Posterior cingulate gyrus (tissue), 11 donors: ENCODE measurements at places on chromosomes 5 and 9.
A peak's percentile ranks its signal among the peaks of the same experiment; 100 is the strongest.

DNA sequence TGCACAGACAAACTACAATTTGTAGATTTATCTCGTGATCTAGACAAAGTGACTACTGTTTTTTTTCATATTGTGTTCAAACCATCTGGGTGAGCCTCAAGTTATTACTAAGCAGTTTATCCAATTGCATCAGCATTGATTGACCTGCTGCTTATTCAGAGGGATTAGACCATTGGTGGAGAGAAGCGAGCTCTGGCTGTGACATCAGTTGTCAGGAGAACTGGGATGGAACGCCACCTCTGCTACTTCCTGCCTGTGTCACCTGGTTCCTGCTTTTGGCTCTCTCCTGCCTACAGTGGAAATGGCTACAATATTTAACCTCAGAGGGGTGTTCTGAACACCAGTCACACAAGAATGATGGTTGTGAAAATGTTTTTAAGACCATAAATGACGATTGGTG, 12.1 kb downstream of the NR4A3 start:
- DNase-seq, result no peak

DNA sequence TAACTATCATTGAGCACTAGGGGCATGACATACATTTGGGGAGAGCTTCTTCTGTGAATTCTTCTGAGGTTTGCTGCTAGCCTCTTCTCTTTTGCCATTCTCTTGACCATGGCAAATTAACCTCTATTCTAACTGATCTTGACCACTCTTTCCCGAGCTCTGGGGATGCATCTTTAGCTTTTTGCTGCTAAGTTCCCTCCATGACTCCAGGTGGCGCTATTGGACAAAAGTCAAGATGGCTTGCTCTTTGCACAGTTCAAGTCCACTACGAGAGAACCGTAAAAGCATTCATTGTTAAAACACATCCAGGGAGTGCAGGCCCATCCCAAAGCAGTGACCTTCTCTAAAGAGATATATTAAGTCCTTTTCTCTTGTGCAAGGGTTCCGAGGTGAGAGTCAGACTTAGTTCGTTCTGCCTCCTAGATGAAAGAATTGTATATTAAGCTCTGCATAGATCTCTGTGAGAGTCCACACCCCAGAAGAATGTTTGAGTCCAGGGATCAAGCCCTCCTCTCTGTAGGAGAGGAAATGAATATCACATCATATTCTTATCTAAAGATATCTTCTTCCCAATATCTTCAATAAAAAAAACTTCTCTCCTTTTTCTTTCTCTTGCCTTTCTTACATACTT, 1152.9 kb upstream of the CDH6 start:
- peak; percentile 53 for DNase-seq

DNA sequence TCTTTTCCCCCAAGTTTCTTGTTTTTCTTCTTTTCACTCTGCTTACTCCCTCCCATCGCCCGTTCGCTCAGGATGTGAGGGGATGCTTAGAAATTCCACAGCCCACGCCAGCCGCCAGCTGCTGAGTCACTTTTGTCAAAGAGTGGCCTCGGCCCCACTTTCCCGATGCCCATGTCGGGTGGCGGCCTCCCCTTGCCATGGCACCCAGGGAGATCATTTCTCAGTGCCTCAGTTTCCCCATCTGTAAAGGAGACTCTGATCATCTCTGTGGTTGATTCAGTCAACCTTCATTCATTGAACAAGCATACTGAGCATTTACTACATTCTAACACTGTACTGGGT, 353 bp upstream of the PDGFRB start:
- no peak for DNase-seq

DNA sequence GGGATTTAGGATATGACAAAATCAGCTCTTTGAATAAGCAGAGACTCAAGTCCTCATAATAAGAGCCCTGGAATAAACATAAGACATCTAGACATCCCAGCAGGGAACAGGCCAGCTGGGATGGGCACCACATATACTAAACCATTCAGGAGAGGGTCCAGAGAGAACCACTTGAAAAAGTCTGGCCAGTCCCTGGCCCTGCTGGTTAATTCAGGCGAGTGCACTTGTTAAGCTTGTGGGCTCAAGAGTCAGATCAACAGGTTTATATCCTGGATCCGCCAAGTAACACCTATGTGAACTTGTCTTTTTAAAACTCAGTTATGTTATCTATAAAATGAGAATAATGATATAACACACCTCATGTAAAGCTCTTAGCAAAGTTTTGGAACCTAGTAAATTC, 63.3 kb downstream of the CAVIN4 start:
- no peak for DNase-seq

DNA sequence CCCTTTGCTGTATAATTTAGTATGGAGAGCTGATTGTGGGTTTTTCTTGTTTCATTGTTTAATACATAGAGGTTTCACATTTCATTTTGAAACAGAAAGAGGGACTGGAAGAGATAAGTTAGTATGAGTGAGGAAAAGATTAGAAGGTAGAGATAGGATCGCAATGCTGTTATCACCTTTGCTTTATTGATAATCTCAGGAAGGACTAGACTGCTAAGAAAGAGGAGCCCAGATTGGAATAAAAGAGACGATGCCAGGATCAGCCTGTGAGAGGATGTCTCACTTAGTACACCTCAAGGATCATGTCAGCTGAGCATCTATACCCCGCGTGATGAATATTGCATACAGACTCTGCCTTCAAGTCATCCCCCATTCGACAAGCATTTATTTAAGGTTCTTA, 178.0 kb upstream of the DMAC1 start:
- DNase-seq, result no peak
